ENCODE measurements at places on chromosomes 4 and X.
A peak's percentile ranks its signal among the peaks of the same experiment; 100 is the strongest.

DNA sequence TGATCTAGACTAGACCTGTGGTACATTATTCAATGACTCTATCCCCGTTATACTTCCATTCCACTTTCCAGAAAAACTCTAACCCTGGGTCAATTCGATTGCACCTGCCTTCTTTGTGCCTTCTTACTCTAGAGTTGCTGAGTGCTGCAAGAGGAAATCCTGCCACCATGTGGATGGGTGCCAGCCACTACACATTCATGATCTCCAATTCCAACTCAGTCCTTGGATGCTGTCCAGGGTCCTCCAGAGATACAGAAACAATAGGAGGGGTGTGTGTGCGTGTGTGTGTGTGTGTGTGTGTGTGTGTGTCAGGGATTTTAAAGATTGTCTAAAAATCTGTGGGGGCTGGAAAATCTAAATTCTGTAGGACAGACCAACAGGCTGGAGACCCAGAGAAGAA lies 42.9 kb upstream of the INTS6L start:
- DNase-seq: peak; percentile 70

GRCh38 chr4:58553031-58553430 lies 1442.8 kb upstream of the IGFBP7 start:
- no peak for DNase-seq

- no peak for DNase-seq
Observed at GRCh38 chr4:40486534-40486933, 143.1 kb downstream of the RBM47 start.

DNA sequence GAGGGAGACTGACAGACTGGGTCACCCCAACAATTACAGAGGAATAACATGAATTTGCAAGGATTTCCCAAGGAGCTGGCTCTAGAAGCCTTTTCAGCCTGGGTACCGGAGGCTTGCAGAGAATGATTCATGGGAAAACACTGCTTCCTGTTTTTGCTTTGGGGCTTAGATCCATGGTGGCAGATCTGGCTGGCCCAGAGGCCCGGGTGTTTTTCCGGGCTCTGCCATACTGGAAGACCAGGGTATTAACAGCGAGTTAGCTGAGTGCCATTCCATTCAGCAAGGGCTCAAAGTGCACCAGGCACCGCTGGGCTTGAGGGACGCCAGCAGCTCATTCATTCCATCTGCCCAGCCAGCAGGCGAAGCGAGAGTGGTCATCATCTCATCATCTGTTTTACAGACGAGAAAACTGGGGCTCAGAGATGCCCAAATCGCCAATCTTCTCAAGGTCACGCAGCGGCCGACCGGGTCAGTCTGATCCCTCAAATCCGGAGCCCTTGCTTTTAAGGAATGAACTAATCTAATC lies 1.3 kb downstream of the WDR1 start:
- DNase-seq: peak; percentile 8

GRCh38 chr4:175070444-175070843 lies 152.3 kb downstream of the ADAM29 start:
- no peak for DNase-seq

DNA sequence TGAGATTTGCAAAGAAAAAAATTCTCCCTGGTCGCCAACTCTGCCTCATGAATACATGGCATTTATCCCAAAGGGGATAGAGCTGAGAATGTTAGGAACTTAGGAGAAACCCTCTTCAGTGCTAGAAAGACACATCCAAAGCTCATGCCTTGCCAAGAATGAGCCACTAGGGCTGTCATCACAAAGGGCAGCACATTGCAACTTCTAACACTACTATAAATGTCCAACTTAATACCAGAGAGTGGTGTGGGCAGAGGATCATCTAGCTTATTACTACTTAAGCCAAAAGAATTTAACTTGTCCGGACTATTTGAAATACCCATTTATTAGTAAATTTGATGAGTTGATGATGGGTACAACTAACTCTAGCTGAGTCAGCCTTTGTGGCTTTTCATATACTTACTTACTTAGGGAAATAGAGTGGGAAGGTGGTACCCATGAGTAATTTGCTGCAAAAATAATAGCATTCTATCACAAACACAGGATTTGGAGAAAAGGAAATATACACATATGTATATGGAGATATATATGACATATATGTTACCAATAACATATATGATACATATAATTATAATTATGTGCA lies 66.3 kb upstream of the GAB1 start:
- no peak for DNase-seq

DNA sequence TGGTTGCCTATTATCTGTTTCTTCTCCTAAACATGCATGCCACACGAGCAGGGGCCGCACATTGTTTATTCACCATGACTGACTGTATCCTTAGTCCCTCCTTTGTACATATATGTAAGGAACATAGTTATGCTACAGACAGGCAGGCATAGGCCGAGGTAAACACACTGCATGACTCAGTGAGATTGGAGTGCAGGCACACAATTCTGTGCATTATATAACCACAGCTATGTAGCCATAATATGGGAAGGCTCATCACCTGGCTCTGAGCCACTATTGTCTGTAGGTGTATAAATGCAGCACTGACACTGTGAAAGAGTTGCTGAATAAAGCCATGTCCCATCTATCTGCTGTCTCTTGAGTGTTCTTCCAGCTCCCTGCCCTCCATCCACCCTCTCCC lies 431.6 kb downstream of the IDS start:
- DNase-seq: no peak

- DNase-seq: no peak
Observed at GRCh38 chr4:37805091-37805490, 21.4 kb upstream of the PGM2 start.

DNA sequence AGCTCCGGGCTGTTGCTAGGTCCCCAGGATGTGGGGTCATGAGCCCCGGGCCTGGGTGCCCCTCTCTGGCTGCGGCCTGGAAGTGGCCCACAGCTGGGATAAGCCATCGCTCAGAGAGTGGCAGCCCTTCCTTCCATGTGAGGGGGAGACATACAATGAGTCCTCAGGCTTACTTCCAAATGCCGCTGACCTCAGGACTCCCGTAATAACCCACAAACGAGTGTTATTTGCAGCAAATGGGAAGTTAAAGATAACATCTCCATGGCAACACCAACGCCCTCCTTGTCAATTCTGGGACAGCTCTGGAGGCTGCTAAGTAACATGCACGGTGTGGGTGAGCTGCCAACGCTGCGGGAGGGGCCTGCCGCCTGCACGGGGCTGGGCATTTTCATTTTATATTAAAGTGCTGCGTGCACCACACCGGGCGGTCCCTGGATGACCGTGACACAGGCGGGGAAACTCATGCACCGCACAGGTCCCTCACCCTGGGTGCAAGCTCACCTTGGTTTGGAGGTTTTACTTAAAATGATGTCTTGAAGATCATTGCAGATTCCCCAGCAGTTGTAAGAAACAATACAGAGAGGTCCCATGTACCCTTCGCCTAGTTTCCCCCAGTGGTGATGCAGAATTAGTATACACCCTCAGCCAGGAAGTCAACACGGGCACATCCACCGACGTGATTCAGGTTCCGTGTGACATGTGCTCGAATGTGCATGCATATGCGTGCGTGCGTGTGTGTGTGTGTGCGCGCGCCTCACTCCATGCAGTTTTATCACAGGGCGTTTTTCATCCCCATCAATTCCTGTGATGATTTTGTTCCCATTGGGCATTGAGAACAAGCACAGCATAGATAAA lies 79.4 kb downstream of the ABLIM2 start:
- DNase-seq: no peak

DNA sequence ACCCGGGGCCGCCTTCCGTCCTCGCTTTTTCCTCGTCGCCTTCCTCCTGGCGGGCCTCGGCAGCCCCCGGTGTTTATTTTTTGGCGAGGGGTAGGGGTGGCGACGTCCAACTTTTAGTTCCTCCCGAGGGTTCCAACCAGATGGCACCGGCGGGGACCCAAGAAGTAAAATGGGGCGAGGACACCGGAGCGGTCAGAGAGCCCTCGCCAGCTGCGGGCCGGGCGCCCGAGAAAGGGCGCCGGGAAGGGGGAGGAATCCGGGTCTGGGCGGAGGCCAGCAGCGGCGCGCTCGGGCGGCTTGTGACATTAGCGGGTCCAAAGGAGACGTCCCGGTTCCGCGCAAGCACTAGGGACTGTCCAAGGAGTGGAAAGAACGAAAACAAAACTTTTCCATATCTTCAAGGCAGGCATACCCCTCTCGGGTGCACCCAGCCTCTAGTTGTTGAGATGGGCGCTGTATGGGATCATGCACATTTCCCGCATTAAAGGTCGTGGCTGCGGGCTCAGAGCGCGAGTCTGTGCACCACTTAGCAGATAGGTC lies 691 bp upstream of the USP46 start:
- no peak for DNase-seq

DNA sequence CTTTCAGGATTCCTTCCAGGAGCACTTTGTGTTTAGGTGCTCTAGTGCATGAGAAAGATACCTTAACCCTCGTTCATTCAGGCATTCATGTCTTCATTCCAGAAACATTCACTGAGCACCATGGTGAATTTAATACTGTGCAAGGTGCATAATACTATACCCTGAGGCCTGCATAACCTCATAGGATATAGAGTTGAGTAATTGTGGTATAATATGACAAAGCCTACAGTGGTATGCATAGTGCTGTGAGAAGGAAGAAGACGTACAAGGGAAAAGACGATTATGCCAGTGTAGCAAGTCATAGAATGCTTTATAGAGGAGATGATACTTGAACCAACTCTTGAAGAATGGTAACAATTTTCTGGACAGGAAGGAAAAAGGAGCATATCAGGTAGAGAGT lies 34.3 kb downstream of the MTM1 start:
- DNase-seq: no peak

DNA sequence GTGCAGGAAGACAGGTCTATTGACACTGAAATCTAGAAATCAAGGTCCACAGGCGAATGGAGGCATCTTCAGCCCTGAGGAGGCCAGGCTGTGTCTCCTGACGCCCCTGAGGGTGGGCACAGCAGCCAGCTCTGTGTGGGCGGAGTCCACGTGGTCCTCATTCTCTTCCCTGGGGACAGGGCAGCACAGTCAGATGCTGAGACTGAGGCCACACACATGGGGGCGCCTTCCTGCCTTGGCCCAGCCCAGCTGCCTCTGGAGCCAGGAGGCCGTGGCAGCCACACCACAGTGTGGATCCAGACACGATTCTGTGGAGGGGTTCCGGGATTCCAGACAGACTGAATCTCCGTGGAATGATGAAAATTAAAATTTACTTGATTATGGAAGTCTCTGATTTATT lies 20.8 kb downstream of the FGFR3 start:
- DNase-seq: peak; percentile 50

DNA sequence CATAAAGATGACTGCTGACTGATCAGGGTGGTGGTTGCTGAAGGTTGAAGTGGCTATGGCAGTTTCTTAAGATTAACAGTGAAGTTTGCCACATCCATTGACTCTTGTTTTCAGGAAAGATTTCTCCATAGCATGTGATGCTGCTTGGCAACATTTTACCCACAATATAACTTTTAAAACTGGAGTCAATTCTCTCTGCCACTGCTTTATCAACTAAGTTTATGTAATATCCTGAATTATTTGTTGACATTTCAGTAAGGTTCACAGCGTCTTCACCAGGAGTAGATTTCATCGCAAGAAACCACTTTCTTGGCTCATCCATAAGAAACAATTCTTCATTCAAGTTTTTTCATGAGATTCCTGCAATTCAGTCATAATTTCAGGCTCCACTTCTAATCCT lies 166.5 kb upstream of the SPRY1 start:
- no peak for DNase-seq

DNA sequence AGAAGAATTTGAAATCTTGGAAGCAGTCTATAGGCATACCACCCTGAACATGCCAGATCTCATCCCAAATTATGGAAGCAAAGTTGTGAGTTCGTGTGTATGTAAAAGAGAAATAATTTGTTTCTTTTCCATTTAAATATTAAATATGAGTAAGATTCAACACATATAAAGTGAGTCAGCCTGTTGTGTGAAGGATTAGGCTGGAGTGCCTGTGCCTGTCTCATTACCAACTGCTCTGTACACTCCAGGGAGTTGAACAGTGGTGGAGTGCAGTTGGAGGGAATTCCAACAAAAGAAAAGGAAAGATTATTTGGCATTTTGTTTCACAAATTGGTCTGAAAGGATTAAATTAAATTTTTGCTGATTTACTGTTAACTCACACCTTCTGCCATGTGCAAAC lies 435.6 kb downstream of the FAT4 start:
- DNase-seq: no peak

DNA sequence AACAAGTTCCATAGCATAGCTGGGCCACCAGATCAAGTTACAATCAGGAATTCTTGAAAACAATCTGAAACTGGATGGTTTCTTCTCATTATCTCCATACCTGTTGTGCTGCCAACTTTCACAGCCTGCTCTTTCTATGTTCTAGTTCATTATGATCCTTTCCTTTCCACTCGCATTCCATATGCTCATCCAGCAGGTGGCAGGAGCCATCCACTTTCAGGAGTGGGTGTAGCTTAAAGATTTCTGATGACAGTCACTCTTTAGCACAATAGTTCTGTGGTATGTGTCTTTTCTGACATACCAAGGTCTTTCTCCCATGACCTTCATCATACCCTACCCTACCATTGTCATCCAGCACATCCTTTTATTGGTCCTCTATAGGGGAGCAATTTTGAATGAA lies 46.4 kb downstream of the PAGE2 start:
- DNase-seq: peak; percentile 58

DNA sequence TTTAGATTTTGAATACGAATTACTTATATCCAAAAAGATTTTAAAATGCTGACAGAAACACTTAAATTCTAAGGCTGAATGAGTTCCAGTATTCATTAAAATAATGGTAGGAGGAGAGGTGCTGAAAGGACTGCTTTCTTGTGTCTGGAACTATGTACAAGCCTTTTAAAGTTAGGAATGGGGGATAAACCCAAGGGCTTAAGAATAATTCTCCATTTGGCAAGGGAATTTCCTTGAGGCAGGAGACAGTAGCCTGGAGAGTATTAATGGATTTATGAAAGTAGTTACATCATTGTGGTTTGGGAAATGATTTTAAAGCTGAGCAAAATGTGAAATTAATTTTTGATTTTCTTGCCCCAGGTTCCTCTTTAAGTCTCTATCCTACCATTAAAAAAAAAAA lies 266.5 kb upstream of the KCNIP4 start:
- no peak for DNase-seq

GRCh38 chr4:38013461-38014366 lies 53.5 kb downstream of the PTTG2 start:
- DNase-seq: no peak

DNA sequence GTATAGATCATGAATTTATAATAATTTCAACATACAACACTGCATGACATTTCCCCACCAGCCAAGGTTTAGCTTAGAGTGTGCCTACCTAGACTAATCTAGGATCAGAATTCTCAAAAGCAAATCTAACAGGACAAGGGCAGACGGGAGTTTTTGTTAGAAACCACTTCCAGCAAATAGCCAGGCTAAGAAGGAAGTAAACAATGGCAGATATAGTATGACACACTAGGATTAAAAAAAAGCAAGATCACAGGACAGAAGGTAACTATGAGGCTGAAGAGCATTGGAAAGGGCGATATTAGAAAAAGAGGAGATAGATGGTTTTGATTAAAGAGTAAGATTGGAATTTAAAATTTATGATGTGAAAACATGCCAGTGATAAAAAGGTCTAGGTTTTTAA lies 124.8 kb downstream of the LRBA start:
- no peak for DNase-seq

GRCh38 chrX:150036181-150036580 lies 97.9 kb upstream of the EOLA2 start:
- no peak for DNase-seq

- DNase-seq: no peak
Observed at GRCh38 chrX:68824565-68825125, 4.2 kb upstream of the EFNB1 start.

- no peak for DNase-seq
Observed at GRCh38 chr4:150354214-150354796, 227.6 kb upstream of the MAB21L2 start.

- no peak for DNase-seq
Observed at GRCh38 chr4:96342196-96342595, 502.3 kb downstream of the PDHA2 start.

- no peak for DNase-seq
Observed at GRCh38 chr4:72997409-72997808, 72.1 kb downstream of the COX18 start.

Measured in SK-MEL-5 (cell line).